ENCODE measurements at places on chromosomes 2 and 18.

DNA sequence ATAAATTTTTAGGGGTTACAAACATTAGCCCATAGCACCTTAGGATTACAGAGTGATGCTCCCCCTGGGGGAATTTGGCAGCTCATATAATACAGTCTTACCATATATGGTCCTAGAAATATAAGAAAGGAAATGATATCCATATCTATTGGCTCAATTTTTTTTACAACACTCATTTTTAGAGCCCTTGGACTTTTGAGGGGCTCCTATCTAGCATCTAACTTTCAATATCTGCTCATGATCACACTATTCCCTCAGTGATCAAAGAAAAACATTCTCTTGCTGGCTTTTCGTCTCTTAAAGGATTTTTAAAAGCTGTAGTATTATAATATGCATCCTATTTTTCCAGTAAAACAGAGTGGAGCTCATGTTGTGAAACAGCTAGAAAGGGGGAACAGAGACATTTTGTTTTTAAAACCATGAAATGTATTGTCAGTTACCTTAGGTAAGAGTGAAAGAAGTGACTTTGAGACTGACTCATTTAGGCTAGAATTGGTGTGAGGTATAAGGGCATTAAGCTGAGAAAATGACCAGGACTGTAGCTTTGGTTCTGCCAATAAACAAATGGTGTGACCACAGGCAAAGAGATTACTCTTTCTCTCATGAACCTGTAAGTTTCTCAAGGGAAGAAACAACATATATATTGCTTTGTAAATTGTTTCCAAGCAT, 65.8 kb downstream of the ALPK2 start:
- no peak for DNase-seq

DNA sequence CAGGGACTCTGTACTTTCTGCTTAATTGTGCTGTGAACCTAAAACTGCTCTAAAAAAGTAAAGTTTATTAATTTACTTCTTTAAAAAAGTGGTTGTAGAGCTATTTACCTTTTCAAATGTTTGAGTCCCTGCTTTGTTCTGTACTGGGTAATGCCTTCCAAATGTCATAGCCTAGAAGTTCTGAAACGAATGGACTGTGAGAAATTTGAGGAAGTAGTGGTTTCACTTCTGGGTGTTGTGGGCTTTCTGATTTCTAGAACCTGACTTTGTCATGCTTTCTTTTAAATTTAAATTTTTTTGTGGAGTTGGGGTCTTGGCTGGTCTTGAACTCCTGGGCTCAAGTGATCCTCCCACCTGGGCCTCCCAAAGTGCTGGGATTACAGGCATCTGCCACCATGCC, 44.6 kb downstream of the SMAD4 start:
- no peak for DNase-seq

GRCh38 chr2:73979021-73979420, 5.7 kb upstream of the TET3 start:
- DNase-seq = no peak

- no peak for DNase-seq
Observed at GRCh38 chr2:102117472-102117858, 25.1 kb upstream of the IL1R1 start.

GRCh38 chr2:98530114-98530513, 78.2 kb downstream of the COA5 start:
- no peak for DNase-seq

GRCh38 chr2:216925636-216926366, 65.9 kb upstream of the TNP1 start:
- no peak for DNase-seq

DNA sequence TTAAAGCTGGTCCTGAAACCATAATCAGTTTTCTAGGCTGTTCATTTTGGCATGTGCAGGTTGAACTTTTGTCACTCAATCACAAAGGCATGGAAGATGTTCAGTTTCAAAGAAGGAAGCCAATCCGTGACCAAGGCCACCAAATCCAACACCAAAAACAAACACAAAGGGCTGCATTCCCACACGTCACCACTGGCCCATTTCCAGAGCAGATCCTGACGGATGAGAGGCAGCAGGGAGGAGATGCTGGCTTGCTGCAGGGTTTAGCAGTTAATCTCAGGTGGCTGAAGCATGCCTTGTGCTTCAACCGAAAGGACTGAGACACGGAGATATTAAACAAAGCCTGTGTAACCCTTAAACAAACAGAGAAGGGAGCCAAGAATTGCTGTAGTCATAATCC, 191.9 kb upstream of the CTAGE1 start:
- DNase-seq = no peak

DNA sequence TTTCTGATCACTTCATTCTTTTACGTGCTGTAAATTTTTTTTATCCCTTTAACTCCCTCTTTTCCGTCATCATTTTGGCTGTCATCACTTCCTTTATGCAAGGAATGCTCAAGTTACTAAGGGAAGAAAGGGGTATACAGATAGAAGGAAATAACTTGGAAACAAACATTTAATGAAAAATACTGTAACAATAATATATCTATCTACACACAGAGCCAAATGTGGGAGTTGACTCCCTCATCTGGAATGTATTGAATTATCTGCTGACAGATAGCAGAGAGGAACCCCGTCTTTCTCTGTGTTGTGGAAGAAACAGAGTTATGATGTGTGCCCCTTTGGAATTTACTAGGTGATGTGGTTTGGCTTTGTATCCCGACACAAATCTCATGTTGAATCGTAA, 182.5 kb upstream of the NXPH2 start:
- no peak for DNase-seq

- DNase-seq = no peak
Observed at GRCh38 chr2:216927163-216927562, 67.3 kb upstream of the TNP1 start.

- peak; percentile 14 for DNase-seq
Observed at GRCh38 chr2:102803041-102803896, 41.4 kb downstream of the TMEM182 start.

DNA sequence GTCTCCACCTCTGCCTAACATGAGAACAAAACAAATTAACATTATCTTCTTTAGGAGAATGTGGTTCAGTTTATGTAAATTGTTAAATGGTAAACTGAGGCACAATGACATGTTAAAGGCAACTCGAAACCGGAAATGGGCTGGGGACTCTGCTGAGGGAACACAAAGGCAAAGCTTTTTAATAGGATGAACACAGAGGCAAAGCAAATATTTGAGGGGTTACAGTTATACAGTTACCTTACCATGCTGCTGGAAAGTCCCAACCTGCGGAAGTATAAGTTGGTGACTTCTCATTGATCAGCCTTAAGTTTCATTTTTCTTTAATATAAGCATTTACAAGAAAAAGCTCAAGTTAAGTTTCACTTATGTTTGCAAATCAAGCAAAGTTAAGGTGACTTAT, 195.0 kb downstream of the DLGAP1 start:
- DNase-seq = no peak

DNA sequence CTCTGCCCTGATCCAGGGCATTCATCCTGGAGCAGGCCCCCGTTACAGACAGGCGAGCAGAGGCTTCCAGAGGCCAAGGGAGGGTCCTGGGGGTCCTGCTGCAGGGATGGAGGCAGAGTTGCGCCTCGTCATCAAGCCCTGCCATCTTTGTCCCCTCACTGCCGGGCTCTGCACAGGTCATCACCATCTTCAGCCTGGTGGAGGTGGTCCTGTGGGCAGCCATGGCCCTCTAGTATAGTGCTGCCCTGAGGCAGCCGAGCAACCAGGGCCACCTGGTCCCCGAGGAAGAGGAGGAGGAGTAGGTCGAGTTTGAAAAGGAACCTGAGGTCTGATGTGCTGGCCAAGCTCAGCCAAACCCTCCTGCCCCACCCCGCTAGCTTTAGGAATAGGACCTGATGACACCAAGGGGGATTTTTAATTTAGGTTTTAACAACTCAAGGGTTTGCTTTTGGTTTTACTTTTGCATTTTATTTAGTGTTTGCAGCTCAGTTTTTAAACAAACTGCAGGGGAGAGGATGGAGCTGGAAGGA, 8.8 kb upstream of the ALPI start:
- DNase-seq = no peak

DNA sequence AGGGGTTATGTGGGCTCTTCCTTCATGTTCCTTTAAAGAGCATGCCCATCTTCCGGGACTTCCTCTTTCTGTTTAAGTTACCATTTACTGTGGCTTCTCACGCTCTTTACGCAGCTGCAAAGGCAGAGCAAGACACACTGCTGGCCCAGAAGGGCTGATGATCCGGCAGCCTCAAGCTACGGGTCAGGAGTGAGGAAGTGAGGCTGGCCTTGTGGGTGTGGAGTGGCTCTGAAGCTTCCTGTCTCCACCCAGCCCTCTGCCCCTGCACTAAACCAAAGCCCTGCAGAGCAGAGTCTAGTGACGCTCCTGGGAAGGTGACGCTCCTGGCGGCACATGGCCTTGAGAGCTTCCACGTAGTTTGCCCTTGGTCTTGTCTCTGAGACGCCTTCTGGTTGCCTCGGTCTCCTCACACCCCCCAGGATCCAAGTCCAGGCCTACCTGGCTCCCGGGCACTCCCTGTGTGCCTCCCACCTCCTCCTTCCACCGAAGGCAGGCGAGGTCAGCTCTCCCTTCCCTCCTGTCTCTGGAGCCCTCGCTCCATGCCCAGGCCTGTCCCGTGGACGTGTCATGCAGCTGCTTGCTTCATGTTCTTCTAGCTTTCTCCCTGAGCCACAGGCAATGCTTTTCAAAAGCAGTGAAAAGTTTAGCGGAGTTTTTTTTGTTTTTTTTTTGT, 50.3 kb downstream of the ARL4C start:
- DNase-seq = no peak
